ENCODE measurements at places on chromosomes 6 and 20.

DNA sequence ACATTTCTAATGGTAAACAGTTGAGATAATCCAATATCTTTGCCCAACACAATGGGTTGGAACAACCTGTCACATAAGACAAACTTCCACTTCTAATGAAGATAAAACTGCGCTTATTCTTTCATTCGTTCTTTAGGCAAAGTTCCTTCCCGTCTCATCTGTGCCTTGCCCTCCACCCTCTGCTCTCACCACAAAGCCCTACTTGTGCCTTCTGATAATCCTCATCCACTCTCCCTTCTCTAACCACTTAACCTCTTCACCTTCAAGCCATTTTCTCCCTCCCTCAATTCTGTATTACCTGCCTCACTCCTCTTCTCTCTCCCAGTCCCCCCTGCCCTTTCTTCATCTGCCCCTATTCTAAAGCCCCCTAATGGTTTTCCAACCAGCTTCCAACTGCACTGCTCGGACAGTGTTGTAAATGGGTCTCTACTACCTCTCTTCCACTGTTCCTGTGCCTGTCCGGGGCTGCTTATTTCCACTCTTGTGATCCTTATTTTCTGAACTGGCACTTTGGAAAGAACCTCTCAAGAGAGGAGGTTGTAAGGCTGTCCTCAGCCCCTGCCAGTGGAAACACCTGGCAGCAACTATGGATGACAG, 62.9 kb upstream of the MYB start:
- no peak for DNase-seq

DNA sequence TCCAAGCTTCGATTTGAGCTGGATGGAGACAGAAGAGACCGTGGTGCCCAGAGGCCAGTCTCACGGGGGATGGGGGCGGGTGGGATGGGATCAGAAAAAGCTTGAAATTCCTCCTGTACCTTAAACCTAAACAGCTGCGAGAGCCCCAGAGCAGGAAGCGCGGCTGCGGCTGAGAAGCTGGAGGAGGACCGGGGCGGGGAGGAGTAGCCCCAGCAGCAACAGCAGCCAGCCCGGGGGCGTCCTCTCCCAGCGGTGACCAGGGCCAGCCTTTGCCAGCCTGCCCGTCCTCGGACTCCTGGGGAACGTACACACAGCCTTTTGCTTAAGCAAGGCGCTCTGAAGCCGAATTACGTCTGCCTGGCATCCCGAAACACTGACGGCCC, 17.4 kb upstream of the PRDM13 start:
- DNase-seq: no peak

DNA sequence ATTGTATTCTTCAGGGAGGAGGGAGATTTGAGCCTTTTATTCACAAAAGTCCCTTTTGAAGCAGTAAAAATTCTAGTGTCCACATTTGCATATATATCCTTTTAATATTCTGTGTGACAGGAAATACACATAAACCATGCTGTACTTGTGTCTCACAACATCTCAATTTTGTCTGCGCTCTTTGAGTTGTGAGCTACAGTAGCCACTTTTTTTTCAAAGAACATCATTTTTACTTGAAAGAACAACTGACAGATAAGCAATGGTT, 21.3 kb downstream of the LMBRD1 start:
- DNase-seq: no peak

DNA sequence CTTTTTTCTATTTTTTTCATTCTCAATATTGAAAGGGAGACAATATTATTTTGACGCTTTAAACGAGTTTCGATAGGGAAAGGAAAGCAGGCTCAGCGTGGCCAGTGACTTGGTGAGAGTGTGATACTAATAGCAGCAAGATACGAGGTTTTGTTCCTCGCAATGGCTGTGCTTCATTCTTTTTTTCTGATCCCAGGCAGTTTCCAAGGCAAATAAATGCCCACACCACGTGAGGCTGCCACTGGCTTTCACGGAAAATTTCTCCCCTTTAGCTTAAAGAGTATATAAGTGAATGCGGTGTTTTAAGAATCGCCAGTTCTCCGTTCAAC, 196.4 kb upstream of the ZNF184 start:
- no peak for DNase-seq

DNA sequence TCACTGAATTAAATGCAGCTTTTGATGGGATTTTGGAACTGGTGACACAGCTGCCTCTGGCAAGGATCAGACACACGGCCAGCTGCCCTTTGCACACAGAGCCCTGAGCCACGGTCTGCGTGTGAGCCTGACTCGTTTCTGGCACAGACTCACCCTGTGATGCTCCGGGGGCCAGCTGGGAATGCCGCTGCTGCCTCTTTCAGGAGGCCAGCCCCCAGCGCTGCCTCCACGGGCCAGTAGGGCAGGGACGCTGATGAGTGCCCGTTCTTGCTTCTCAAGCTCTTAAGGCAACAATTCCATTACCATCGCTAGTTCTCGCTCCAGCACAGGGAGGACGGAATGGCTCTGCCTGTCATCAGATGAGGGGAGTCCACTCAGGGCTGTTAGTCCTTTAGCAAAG, 61.6 kb downstream of the IRF4 start:
- no peak for DNase-seq

DNA sequence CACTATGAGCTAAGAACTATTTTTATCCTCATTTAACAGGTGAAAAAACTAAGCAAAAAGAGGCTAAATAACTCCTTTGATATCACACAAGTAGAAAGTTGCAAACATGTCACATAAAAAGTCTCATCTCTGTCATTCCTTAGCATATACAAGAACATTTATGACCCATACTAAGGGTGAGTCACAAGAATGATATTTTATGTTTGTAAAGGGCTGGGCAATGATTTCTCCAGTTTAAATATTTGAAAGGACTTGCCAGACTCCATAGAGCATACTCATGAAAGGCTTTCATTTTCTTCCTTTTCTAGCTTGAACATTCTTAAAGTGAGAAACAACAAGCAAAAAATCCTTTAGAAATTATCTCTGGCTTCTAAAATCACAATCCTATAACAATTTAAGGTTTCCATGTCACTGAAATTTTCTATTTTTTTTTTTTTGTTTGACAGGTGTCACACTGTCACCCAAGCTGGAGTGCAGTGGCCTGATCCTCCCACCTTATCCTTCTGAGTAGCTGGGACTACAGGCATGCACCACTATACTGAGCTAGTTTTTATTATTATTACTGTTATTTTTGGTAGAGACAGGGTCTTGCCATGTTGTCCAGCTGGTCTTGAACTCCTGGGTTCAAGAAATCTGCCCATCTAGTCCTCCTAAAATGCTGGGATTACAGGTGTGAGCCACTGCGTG, 338.0 kb upstream of the KHDRBS2 start:
- no peak for DNase-seq

GRCh38 chr6:102679865-102680264, 1286.4 kb downstream of the GRIK2 start:
- DNase-seq: no peak

GRCh38 chr6:123223461-123223860, 227.4 kb downstream of the CLVS2 start:
- no peak for DNase-seq

DNA sequence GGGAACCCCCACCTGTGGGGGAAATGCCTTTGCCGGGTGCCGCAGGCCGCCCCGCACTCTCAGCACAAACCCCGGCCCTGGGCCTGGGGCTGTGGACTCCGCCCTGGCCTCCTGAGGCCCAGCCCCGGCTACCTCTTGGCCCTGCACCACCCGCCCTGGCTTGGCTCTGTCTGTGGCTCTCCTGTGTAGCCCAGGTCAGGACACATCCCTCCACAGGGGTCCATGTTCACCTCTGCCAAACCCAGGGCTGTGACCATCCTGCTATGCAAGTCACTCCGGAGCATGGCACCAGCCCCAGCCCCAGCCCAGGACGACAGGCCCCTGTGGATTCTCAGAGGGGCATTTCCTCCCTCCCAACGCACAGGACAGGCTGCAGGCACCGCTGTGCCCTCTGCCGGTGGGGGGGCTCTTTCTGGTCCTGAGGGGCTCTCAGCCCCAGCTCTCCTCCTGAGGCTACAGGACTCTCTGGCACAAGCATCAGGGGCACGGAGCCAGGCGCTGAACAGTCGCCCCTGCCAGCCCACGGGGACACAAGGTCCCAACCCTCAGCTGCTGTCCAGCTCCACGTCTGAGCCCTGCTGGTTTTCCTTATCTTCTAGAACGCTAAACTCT, 45.7 kb downstream of the TAF4 start:
- no peak for DNase-seq

DNA sequence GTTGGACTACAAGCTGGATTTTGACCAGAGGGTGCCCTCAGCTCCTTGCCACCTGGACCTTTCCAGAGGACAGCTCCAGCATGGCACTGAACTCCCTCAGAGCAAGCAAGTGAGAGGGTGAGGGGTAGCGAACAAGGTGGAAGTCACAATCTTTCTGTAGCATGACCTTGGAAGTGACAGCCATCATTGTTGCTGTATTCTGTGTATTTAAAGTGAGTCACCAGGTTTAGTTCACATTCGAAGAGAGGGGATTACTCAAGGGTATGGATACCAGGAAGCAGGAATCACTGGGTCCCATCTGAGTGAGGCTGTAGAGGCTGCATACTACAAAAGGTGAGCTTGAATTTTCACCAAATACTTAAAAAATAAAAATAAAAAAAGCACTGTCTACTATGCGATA, 280.0 kb upstream of the SPTLC3 start:
- DNase-seq: no peak

DNA sequence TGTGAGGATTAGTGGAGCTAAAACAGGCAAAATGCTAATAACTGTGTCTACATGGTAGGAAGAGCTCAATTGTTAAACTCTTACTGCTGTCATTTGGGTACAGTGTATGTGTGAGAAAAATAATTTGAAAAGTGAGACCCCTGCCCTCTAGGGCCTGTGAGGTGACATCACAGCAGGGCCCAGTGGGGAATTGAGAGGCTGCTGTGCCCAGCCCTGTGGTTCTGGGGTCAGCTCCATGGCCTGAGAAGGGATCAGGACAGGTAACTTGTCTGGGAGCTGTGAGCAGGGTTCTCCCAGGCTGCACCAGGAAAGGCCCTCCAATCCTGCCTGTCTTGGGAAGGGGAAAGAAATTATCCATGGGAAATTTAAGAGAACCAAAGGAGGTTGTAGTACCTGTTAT, 1.3 kb downstream of the SIRPB1 start:
- DNase-seq: no peak

DNA sequence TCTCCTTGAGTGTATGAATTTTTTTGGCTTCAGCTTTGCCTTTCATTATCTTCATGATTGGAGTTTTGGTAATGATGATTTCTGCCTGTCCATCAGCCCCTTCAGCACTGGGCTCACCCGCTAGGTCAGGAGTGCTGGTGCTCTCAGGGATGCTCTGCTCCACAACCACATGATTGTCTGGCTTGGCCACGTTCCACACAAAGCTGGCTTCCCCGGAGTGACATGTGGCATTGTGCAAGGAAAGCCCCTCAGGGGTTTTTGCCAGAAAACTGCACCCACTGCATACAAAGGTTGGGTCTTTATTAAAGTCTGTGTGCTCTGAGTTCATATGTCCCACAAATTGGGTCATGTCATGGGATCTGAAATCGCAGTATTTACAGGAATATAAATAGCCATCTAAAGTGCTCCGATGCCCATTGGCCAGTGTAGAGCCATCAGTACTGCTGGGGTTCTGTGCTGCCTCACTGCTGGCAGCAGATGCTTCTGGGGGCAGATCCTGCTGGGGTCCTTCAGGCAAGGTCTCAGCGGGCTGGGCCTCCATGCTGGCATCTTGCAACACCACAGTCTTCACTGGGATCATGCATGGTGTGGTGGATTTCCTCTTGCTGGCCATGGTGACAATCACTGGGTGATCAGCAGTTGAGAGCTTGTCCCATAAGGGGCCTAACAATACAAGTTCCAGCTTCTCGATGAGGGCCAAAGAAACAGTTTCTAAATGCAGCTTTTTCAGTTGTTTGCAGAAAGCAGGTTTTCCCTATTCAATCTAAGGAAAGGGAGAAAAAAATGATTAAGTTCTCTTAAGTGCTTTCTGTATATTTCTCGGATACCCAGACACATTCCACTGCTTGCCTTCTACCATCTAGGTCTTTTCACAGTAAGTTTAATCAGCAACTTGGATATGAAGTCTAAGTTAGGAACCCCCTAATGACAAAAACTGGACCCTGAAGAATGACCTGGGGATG, 67.2 kb downstream of the PLCG1 start:
- DNase-seq: no peak

DNA sequence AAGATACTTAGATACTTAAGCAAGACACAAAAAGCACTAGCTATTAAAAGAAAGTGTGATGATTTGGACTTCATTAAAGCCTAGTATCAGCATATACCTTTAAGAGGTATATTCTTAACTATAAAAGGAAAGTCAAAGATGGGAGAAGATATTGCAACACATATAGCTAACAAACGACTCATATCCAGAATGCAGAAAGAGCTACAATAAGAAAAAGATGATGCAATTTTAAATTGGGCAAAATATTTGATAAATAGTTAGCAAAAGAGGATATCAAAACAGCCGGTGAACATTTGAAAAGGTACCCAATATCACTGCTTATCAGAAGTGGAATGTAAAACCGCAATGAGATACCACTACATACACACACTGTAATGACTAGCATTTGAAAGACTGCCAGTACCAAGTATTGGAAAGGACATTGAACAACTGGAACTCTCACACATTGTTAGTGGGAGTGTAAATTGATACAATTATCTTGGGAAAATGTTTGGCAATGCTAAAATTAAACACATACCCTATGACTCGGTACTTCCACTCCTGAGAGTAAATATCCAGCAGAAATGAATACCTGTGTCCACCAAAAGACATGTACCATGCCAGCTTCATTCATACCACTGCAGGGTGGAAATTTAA, 25.7 kb downstream of the MUC22 start:
- DNase-seq: no peak

DNA sequence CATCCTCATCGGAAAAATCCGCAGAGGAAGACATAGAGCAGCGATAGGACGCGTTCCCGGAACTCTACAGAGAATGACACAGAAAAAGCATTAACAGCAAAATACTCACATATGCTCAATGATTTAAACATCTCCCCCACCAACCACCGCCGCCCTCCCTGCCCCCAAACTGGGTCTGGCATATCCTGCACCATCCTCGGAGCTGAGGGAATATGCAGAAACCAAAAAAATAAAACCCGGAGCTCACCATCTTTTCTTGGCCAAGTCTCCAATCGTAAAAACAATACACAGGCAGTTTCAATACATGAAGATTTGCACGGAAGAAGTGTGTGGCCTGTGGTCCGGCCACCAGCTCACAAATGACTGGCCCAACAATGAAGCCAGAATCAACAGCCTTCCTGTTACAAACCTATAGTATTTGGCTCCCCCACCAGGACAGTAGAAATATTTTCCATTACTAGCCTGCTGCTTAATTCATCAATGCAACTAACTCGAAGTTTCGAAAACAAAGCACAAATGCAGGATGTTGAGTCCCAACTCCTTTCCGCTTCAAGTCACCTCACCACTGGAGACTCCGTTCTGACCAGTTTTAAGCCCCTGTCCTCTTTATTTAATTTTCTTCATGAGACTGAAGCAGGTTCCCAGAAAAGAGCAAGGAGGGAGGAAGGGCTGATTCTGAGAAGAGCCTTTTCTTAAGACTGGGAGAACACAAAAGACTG, 103.2 kb upstream of the BEND6 start:
- peak; percentile 6 for DNase-seq

DNA sequence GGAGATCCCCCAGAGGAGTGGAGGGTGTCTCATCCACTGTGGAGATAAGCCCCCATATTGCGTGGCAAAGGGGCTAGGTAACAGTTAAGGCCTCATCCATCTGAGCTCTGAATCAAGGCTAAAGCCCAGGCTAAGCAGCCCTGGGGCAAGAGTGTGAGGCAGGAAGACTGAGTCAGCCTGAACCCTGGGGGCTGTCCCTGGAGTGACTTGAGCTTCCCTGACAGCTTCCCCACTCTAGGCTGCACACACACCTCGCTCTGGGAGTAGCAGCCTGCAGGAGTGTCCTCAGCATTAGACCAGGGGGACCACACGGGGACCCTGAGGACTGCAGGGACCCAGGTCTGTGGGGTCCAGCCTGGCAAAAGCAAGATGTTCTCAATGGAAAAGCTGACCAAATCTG, 27.9 kb downstream of the UBD start:
- no peak for DNase-seq
